ENCODE measurements at places on chromosomes 13 and 19. TPM values are rescaled to one million over a fixed set of nuclear protein-coding genes. Genes with fewer than 3 reads are reported as not detected.

The RNF17 gene
- total RNA-seq, result 0.18 TPM

The GPR4 gene
- 1.3 TPM for total RNA-seq

The SPIB gene
- 0.58 TPM for total RNA-seq

The ONECUT3 gene
- total RNA-seq, result not detected

The HIPK4 gene
- not detected for total RNA-seq

The BST2 gene
- 32.7 TPM for total RNA-seq

The DENND1C gene
- total RNA-seq, result 7.7 TPM

DNA sequence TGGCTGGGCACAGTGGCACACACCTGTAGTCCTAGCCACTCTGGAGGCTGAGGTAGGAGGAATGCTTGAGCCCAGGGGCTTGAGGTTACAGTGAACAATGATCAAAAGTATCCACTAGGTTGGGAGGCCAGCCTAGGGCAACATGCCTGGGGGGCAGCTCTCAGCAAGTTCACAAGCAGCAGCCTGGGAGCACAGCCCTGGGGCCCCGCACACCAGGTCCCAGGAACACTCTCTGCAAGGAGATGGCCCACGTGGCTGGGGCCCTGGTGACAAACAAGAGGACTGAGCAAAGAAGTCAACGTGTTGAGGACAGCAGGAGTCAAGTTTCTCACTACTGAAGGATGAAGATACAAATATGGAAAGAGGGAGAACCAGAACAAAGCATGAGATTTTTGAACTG, 39.3 kb downstream of the ABCC4 start:
- DNase-seq, result no peak
- no peak overlapping the region for H3K4me3 ChIP-seq
- no peaks in the 10 kb centered on the region for H3K27me3 ChIP-seq
- H3K4me1 ChIP-seq, result no peaks in the 10 kb centered on the region

- H3K4me3 ChIP-seq, result no peak overlapping the region
- no peaks in the 10 kb centered on the region for H3K27me3 ChIP-seq
- no peak for DNase-seq
- no peaks in the 10 kb centered on the region for H3K4me1 ChIP-seq
- no peaks in the 10 kb centered on the region for H3K36me3 ChIP-seq
Observed at GRCh38 chr19:51116736-51117286, 7.9 kb upstream of the SIGLEC9 start.

GRCh38 chr13:102128216-102128810, 273.5 kb downstream of the FGF14 start:
- no peaks in the 10 kb centered on the region for H3K4me1 ChIP-seq
- no peak overlapping the region for H3K4me3 ChIP-seq
- H3K27me3 ChIP-seq, result no peaks in the 10 kb centered on the region
- no peak overlapping the region for H3K27ac ChIP-seq
- no peak for DNase-seq
- no peaks in the 10 kb centered on the region for H3K36me3 ChIP-seq

DNA sequence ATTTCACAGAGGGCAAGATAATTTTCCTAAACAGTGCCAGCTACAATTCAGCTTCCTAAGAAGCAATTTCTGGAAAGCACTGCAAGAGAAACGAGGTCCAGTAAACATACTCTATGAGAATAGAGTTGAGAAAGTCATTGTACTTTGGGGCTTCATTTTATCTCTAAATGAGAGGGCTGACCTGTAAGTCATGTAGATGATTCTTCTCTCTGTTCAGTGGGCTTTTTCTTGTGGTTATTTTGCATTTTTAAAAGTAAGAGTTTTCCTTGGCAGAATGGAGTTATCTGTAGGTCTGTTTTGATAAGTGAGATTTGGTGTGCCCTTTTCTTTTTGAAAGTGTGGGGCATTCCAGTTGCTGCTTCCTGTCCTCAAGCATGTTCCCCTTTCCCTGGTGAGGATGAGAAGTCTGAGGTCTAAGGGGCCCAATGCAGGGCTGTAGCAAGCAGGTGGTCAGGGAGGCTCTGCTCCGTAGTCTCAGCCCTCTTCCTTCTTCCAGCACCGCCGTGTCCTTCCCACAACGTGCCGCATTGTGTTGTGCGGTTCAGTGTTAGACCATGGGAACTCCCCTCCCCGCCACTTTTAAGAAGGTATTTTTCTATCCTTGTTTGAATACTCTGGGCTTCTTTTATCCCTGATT, 86.3 kb downstream of the ARHGEF7 start:
- peak overlapping the region; percentile 19 for H3K27ac ChIP-seq
- no peak overlapping the region for H3K4me3 ChIP-seq
- no peaks in the 10 kb centered on the region for H3K27me3 ChIP-seq

- DNase-seq, result no peak
- no peaks in the 10 kb centered on the region for H3K36me3 ChIP-seq
- H3K4me3 ChIP-seq, result no peak overlapping the region
- no peaks in the 10 kb centered on the region for H3K27me3 ChIP-seq
- no peak overlapping the region for H3K27ac ChIP-seq
Observed at GRCh38 chr19:40414542-40415535, 1.7 kb upstream of the PRX start.

- H3K36me3 ChIP-seq, result no peaks in the 10 kb centered on the region
- no peak overlapping the region for H3K4me3 ChIP-seq
- H3K4me1 ChIP-seq, result no peaks in the 10 kb centered on the region
- peak; percentile 61 for DNase-seq
Observed at GRCh38 chr13:91185294-91185863, 162.1 kb upstream of the MIR17HG start.

GRCh38 chr13:43267916-43268315, 244.5 kb downstream of the DNAJC15 start:
- H3K4me1 ChIP-seq, result peaks cover 12% of the 10 kb centered on the region
- H3K4me3 ChIP-seq, result no peak overlapping the region
- H3K27ac ChIP-seq, result no peak overlapping the region
- H3K27me3 ChIP-seq, result no peaks in the 10 kb centered on the region

- no peaks in the 10 kb centered on the region for H3K36me3 ChIP-seq
- DNase-seq, result no peak
- H3K4me1 ChIP-seq, result no peaks in the 10 kb centered on the region
- H3K27ac ChIP-seq, result no peak overlapping the region
Observed at GRCh38 chr19:34618410-34618809, 58.5 kb downstream of the SCGB2B2 start.

DNA sequence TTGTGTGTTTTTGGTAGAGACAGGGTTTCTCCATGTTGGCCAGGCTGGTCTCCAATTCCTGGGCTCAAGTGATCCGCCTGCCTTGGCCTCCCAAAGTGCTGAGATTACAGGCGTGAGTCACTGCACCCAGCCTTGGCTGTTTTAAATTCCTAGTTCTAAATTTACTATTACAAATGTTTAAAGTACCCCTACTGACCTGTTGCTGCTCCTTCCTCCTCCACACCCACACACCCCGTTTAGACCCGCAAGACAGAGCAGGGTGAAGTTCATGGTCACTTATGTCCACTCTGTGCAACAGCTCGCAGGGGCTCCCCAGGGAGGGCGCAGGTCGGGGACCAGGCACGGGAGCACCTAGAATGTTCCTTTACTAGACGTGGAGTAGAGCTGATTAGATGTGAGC, 28.7 kb downstream of the TMEM161A start:
- H3K4me1 ChIP-seq, result peaks cover 20% of the 10 kb centered on the region
- H3K27ac ChIP-seq, result no peak overlapping the region
- no peak for DNase-seq
- H3K4me3 ChIP-seq, result no peak overlapping the region

DNA sequence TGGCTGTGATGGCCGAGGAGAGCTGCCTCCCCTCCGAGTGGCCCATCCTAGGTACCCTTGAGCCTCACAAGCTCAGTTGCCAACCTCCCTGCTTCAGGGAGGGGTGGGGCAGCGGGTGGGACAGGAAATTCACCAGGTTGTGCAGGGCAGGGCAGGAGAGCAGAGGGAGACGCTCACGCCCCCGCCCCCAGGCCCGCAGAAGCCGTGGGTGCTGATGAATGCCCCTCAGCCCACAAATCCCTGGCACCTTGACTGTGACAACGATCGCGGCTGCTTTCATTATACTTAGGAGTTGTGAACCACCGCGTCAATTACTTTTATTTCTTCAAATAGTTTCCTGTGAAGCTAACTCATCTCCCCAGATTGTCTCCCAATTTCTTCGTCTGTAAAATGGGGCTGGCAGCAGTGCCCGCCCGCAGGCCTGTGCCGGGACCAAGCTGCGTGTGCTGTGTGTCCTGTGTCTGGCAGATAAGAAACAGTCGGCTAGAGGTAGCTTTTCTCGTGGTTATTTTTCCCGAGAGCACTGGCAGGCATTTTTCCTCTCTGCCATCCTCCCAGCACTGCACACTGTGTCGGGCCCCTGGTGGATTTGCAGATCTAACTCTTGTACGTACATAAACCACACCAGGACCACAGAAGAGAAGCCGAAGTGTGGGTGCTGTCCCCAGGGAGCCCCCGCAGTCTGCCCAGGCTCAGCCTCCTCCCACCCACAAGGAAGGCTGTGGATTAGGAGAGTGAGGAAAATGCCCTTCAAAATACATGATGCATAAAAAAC, 7.9 kb upstream of the RASA3 start:
- no peak overlapping the region for H3K4me3 ChIP-seq
- no peak overlapping the region for H3K27ac ChIP-seq
- no peaks in the 10 kb centered on the region for H3K36me3 ChIP-seq
- no peaks in the 10 kb centered on the region for H3K27me3 ChIP-seq
- DNase-seq, result no peak

DNA sequence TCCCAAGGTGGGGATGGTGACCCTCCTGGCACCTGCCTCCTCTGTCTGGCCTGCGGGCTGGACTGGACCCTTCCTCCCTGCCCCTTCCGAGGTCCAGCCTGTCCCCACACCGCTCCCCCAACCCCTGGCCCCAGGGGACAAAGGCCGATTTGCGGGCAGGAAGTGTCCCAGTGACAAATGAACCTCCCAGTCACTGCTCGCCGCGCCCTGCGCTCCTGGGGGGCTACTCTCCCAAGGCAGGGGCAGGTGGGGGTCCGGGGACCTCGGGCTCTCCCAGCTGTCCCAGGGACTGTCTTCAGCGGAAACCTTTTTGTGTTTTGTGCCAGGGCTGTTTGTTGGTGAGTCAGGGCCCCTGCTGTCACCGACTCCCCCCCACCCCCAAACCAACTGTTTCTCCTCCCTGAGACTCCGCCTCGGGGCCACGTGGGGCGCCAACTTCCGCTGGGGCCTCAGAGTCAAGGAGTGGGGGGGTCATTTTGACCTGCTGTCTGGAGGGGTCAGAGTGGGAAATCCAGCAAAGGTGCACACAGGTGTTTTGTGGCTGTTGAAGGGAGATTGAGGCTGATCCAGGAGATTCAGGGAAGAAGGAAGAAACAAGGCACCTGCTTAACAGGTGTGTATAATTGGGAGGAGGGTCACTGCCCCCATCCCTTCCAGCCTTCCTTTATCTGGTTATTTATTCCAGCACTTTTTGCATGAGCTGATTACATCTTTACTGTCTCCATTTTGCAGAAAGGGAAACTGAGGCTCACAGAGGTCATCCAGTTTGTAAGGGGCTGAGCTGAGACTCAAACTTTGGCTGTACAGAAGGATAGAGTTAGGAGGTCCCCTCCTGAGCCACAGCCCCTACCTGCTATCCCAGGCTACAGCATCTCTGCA, 831 bp downstream of the PGPEP1 start:
- H3K27me3 ChIP-seq, result no peaks in the 10 kb centered on the region
- H3K4me3 ChIP-seq, result peak overlapping the region; percentile 75

GRCh38 chr13:50292081-50292480, 276.8 kb downstream of the KCNRG start:
- DNase-seq, result no peak
- no peaks in the 10 kb centered on the region for H3K27me3 ChIP-seq
- no peak overlapping the region for H3K27ac ChIP-seq
- no peaks in the 10 kb centered on the region for H3K36me3 ChIP-seq
- H3K4me3 ChIP-seq, result no peak overlapping the region
- no peaks in the 10 kb centered on the region for H3K4me1 ChIP-seq

DNA sequence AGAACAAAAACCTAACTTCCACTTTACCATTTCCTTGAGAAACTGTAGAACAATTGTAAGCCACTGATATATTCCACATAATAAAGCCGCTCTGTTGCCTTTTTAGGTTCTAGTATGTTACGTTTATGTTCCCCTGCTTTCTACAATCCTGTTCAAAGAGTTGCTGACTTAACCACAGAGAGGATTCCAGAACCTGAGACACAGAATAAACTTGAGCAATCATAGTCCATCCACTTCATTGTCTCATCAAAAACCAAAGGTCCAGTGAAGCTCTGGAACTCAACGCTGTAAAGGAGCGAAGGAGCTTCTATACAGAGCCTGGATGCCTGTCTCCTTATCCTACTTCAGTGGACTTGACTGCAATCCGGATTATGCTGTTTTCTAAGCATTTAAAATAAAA, 4.6 kb downstream of the STARD13 start:
- H3K36me3 ChIP-seq, result no peaks in the 10 kb centered on the region
- peaks cover 13% of the 10 kb centered on the region for H3K4me1 ChIP-seq
- H3K4me3 ChIP-seq, result no peak overlapping the region

DNA sequence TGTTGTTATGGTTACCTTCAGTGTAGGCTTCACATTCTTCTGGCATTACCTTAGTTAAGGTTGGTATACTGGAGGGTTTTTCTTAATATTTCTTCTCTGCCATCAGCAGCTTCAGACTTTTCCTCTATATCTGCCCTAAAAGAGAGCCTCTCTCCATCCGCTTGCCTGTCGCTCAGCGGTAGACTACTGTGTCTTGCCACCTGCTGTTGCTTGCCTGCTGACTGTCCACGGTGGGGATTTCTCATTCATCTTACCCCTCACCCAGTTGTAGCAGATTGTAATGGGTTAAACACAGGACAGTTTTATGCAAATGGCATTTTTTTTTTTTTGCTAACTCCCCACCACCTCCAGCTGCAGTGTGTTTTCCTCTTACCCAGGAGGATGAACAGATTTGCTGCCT, 577.2 kb downstream of the SLITRK5 start:
- no peak overlapping the region for H3K27ac ChIP-seq
- no peak overlapping the region for H3K4me3 ChIP-seq
- H3K36me3 ChIP-seq, result no peaks in the 10 kb centered on the region
- H3K4me1 ChIP-seq, result no peaks in the 10 kb centered on the region
- DNase-seq, result no peak

- H3K4me3 ChIP-seq, result no peak overlapping the region
- H3K27me3 ChIP-seq, result no peaks in the 10 kb centered on the region
- peaks cover 73% of the 10 kb centered on the region for H3K36me3 ChIP-seq
- no peaks in the 10 kb centered on the region for H3K4me1 ChIP-seq
Observed at GRCh38 chr13:20984879-20985278, 76.5 kb downstream of the LATS2 start.

DNA sequence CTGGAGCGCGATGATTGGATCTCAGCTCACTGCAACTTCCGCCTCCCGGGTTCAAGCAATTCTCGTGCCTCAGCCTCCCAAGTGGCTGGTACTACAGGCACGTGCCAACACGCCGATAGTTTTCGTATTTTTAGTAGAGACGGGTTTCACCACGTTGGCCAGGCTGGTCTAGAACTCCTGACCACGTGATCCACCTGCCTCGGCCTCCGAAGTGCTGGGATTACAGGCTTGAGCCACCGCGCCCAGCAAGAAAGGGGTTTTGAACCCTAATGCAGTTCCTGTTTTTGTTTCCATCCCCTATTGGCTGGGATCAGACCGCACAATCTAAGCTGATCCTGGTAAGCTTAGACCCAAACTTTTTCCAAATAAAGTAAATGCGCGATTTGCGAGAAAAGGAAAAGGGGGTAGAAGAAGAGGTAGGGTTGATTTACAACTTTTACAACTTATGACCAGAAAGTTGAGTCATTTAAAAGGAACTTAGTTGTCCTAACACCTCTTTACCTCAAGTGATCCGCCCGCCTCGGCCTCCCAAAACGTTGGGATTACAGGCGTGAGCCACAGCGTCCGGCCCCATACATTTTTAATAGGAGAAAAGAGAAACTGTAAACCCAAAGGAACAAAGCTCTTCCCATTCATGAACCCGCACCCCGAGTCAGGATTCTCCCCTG, 764 bp downstream of the ZNF626 start:
- peaks cover 82% of the 10 kb centered on the region for H3K4me1 ChIP-seq
- peak overlapping the region; percentile 80 for H3K4me3 ChIP-seq
- DNase-seq, result no peak
- no peaks in the 10 kb centered on the region for H3K27me3 ChIP-seq
